ENCODE measurements at places on chromosomes 4 and X.

DNA sequence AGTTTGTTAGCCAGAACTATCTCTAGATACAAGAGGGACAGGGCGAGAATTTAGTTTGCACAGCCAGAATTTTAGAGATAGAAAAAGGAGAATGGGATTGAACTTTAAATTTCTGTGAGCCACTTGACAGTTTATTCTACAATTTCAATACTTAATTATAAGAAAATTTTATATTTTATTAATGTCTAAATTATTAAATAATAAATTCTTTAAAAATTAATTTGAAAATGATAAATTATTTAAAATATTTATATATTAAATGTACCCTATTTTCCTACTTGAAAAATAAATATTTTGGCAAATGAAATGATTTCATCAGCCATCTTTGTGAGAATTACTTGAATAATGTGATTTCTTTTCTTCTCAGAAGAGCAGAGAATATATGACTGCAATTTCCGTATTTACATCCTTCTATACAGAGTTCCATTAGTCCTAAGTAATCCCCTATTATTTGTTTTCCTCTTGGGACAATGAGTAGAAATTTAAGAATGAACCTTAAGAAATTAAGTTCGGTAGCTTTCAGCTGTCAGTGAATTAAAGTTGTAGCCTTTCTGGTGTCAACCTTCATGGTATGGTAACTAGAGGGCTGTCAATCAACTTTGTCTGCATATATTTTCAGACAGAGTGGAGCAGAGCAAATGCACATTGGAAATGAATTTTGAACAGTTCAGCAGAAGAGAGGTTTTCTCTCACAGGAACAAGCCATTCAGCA, 763.9 kb downstream of the PCDH18 start:
- DNase-seq = peak; percentile 1

- no peak for DNase-seq
These were observed 837 bp downstream of the DCHS2 start for GRCh38 chr4:154490583-154491340.

GRCh38 chrX:7314425-7314824, 166.5 kb upstream of the PUDP start:
- no peak for DNase-seq

- no peak for DNase-seq
These were observed 10.8 kb upstream of the GAGE10 start for GRCh38 chrX:49292400-49293362.

DNA sequence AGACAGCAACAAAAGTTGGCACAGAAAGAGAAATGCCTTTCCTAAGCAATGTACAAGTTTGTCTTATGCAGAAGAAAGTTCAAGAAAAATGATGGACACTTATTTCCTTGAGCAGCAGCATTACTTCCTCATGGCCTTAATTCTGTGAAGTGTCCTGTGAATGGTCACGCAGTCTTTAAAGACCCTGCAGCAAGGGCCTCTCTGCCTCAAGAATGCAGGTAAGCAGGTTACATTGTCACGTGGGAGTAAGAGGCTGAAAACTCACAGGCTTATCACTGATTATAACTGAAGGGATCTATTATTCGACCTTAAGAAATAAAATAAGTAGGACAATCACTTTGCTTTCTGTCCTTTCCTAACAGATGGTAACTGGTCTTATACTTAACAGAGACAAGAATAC, 109.1 kb downstream of the ATP8A1 start:
- DNase-seq = no peak

DNA sequence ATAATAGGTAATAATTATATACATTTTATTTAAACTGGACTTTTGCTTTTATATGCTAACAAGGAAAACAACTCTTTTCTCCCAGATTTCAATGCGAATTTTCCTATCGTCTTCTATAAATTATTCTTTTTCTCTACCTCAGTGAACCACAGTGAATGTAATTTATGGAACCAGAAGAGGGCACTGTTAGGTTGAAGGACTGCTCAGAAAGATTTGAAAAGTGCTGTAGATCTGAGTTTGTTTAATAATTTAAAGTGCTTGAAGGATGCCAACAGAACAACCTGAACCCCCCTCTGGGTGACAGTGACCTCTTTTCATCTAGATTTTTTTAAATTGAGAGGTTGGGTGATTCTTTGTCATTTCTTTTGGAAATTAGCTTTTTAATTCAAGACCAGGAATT, 54.9 kb downstream of the PHOX2B start:
- peak; percentile 47 for DNase-seq

- DNase-seq = no peak
These were observed 182.6 kb downstream of the FBXO8 start for GRCh38 chr4:174100910-174101309.

DNA sequence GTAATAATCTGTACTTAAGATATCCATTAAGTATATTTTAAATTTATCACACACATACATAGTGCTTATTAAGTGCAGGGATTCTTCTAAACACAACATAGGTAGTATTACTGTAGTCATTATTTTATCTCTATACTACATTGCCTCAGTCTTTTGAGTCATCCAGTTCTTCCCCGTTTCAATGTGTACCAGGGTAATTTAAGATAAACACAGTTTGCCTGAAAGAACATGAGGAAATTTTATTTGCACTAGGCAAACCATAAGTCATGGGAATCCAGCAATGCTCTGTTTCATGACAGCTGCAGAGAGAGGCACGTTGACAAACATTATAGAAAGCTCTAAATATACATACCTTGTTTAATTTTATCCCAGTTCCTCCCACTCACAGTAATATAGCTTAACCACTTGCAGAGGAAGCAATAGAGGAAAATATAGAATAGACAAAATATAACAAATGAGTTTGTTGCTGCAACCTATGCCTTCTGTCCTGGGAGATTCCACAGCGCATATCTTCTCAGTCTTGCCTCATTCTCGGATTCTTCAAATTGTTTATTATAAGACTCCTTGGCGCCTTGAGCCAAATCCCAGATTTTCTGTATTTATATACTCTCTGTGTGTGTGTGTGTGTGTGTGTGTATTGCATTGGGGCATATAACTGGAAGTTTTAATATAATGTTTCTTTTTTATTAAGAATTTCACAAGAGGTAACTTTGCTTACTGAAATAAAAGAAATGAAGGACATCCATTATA, 258.6 kb downstream of the FAM133A start:
- DNase-seq = no peak

GRCh38 chrX:32847921-32848320, 363.4 kb downstream of the DMD start:
- no peak for DNase-seq

DNA sequence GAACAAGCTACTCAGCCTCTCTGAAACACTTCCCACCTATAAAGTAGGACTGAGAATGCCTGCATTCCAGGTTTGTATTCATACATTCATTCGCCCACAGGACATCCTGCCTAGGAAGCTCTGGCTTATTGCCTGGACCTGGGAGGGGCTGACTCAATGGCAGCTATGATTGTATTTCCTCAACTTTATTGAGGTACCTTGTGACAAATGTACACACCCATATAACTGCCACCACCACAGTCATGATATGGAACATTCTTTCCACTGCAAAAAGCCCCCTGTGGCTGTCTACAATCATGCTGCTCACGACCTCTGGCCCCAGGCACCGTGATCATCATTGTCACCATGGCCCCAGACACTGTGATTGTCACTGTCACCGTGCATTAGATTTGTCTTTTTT, 68.3 kb downstream of the ABLIM2 start:
- DNase-seq = peak; percentile 60

GRCh38 chr4:16824278-16824806, 74.1 kb downstream of the LDB2 start:
- DNase-seq = no peak

GRCh38 chr4:101295691-101296090, 51.6 kb downstream of the PPP3CA start:
- no peak for DNase-seq

DNA sequence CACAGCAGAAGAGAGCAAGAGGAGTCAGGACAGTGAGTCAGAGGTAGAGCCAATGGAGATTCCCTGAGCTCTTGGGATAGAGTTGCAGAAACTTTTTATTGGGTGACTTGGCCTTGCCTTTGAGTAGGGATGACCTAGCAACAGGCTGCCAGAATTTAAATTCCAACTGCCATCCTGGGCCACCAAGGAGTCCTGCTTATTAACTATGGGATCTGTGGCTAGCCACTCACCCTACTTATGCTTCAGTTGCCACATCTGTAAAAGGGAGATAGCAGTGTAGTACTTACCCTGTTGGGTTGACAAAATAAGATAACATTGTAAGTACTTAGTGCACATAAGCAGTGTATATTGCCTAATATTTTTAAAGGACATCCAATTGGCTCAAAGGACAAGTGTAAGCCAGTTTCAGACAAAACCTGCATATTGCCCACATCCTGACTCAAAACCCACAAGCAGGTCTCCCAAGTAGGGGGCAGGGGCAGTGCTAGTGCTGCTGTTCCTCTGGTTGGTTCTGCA, 43.5 kb upstream of the TMEM164 start:
- DNase-seq = no peak

- no peak for DNase-seq
These were observed 101.3 kb downstream of the CORIN start for GRCh38 chr4:47736555-47736954.

DNA sequence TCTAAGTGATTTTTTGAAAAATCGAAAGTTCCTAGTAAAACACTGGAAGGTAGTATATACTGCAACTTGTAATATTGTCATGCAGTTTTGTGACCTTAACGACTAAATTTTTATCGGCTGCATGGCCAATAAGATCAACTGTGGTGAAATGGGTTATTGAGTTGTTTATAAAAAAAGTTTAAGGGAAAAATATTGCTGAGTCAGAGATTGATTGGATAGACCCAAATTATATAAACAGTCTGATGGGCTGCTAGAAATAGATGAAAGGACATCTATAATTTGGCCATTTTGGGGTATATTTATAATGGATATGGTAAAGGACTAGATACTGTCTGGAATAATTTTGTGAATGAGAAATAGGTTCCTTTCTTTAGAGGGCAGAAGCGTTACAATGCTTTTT, 56.2 kb downstream of the MGST2 start:
- DNase-seq = no peak

GRCh38 chr4:148029781-148030180, 297.9 kb downstream of the ARHGAP10 start:
- DNase-seq = no peak

- peak; percentile 16 for DNase-seq
These were observed 55.3 kb downstream of the TMPRSS11F start for GRCh38 chr4:68074397-68074796.

DNA sequence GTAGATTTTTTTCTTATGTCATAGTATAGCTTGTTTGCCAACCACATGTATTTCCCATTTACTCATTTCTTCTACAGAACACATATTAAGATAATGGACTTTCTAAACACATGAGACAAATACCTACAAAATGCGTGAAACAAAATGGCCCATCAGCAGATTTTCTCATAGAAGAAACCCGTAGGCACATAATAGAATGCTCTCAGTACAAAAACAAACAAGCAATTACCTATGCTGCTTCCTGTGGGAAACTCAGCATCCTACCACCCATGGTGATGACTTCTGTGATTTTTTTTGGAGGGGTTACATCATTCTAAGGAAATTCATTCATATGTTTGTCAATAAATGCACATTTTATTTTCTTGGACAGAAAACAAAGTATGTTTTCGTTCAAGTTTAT, 343.6 kb downstream of the SPRY1 start:
- DNase-seq = no peak

- no peak for DNase-seq
These were observed 11.7 kb downstream of the CFAP97 start for GRCh38 chr4:185192059-185192458.

DNA sequence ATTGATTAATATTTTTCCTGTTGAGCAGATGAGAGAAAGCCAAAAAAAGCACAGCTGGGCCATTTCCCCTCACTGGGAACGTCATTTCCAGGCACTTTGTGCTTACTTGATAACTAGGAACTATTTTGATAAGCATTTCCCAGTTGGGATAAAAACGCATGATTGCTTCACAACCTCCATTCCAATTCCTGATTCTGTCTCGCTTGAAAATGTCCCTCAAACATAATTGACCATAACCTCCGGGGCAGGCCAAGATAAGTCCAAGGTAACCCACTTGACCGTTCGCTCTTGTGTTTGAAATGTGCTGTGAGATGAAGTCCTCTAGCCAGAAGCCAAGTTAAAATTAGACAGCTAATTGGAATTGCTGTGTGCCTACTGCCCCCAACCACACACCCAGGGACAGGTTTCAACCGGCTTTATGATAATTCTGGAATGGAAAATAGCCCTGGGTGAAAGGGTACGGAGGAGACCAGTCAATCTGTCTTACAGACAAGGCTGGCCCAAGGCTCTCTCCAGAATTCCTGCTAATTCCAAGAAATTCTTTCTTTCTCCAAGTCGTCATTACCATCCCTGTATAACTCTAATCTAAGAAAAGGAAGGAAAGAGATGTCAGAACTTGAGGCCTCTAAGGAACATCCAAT, 137.1 kb downstream of the MID1 start:
- peak; percentile 84 for DNase-seq

DNA sequence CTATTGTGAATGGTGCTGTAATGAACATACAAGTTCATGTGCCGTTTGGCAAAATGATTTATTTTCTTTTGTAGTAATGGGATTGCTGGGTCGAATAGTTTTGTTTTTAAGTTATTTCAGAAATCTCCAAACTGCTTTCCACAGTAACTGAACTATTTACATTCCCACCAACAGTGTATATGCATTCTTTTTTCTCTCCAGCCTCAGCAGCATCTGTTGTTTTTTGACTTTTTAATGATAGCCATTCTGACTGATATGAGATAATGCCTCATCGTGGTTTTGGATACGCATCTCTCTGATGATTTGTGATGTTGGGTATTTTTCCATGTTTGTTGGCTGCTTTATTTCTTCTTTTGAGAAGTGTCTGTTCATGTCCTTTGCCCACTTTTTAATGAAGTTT, 246.3 kb upstream of the ADGRL3 start:
- no peak for DNase-seq

DNA sequence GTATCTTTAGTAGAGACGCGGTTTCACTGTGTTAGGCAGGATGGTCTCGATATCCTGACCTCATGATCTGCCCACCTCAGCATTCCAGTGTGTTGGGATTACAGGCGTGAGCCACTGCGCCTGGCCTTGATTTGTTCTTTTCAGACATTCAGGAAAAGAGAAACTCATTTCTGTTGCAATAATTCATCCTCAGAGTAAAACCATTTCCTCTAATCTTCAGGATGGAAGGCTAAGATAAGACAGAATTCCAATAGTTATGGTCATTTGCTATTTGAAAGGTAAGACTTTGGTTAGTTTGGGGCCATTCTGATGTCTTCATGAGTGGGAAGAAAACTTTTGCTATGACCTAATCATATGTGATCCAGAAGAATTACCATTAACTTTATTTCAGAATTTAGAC, 83.0 kb downstream of the LRP2BP start:
- no peak for DNase-seq

DNA sequence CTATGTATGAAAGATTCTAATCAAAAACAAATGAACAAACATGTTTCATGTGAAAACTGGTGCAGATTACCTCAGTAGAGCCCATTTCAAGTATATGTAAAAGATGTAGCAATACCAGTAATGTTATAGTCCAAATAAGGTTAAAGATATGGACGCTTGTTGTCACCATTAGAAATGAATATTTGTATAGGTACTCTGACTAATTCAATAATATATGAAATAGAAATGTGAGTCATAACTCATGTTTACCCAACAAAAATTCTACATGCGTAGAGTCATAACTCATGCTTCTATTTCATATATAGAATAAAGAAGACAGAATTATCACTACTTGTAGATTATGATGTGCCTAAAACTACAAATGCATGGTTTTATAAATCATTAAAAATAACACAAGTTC, 739.1 kb upstream of the DIAPH2 start:
- peak; percentile 36 for DNase-seq

Data from cardiac fibroblast (primary cell).